ENCODE measurements at places on chromosomes 6 and 20. TPM values are rescaled to one million over a fixed set of nuclear protein-coding genes. Genes with fewer than 3 reads are reported as not detected.

DNA sequence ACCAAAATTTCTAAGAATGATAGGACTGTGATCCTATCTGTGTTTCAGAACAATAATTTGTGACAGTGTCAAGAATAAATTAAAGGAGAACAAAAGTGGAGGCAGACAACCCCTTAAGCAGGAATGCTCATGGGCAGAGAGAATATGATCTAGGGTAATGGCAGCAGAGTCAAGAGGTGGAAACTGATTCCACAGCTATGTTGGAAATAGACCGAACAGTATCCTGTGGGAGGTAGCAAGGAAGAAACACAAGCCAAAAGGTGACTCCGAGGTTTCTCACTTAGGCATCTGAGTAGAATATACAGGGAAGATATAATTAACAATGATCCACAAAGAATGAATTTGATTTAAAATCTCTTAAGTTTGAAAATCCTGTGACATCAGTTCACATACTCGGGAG is 100.5 kb downstream of the NRSN1 start:
- no peak overlapping the region for H3K4me3 ChIP-seq
- no peaks in the 10 kb centered on the region for H3K36me3 ChIP-seq
- peaks cover 23% of the 10 kb centered on the region for H3K27me3 ChIP-seq
- DNase-seq: no peak
- H3K4me1 ChIP-seq: no peaks in the 10 kb centered on the region

DNA sequence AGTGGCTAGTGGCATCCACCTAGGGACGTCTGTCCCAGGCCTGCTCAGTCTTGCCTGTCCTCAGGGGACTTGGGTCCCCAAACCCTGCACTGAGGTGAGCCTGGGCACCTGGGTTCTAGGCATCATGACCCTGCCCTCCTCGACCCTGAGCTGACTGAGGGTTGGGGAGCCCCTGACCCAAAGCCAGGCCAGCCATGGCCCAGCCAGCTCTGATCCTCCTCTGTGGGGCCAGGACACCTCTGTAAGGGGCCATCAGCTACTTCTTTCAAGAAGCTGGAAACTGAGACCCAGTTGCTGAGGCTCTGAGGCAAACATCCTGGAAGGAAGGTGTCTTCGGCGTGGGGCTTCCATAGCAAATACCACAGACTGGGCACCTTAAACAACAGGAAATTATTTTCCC is 329.3 kb downstream of the QKI start:
- no peak overlapping the region for H3K4me3 ChIP-seq
- H3K27me3 ChIP-seq: peaks cover 33% of the 10 kb centered on the region
- H3K4me1 ChIP-seq: no peaks in the 10 kb centered on the region
- no peaks in the 10 kb centered on the region for H3K36me3 ChIP-seq

The FKBP1C gene
- polyA plus RNA-seq: not detected

The NDRG3 gene
- polyA plus RNA-seq: 70.3 TPM

- DNase-seq: no peak
- no peak overlapping the region for H3K27ac ChIP-seq
- no peaks in the 10 kb centered on the region for H3K4me1 ChIP-seq
- peaks cover 10% of the 10 kb centered on the region for H3K27me3 ChIP-seq
- no peaks in the 10 kb centered on the region for H3K36me3 ChIP-seq
- no peak overlapping the region for H3K4me3 ChIP-seq
These were observed 40.8 kb downstream of the DNAH8 start for GRCh38 chr6:38755874-38756273.

DNA sequence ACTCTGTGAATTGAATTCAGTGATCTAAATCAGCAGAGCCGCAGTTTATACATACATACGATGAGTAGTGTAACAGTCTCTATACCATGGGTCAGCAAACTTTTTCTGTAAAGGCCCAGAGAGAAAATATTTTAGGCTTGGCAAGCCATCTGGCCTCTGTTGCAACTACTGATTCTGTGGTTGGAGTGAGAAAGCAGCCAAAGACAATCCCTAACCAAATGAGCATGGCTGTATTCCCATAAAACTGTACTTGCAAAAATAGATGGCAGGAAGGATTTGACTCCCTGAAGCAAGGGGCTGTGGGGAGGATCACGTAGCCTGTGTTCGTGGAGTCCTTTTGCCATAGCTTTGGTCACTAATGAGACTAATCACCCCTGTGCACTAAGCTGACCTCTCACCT is 17.9 kb upstream of the MOCS1 start:
- no peaks in the 10 kb centered on the region for H3K36me3 ChIP-seq
- peaks cover 5% of the 10 kb centered on the region for H3K27me3 ChIP-seq
- DNase-seq: no peak
- H3K4me1 ChIP-seq: no peaks in the 10 kb centered on the region

DNA sequence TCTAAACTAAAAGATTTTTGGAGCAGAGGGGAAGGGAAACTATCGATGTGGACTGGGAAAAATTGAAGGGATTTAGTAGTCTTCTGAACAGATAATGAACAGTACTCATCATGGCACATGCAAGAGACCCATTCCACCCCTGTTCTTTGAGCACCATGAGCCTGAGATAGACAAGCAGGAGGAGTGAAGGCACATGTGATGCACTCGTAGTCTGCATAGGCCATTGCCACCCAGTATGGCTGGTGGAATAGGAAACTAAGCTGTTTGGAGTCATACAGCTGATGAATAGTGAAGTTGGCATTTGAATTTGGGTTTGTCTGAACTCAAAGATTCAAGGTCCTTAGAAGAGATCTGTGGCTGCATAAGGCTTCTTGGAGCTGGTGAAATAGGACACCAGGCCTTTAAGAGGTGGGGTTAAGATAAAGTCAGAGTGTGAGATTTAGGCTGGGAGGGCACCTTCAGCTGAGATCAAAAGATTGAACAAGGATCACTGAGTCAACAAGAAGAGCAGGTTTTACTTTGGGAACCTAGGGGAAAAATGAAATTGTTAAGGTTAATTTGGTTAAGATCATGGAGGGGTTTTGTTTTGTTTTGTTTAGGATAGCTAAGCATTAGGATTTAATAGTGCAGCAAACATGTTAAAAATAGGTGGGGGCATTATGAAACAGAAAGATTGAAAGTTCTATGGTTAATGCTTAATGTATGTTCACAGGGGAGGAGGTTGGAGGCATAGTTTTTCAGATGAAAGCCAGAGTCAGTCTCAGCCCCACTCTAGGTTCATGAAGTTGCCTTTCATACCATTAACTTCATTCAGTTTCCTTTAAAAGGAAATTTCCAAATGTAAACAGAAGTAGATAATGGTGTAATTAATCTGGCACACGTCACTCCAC is 148.8 kb downstream of the ARID1B start:
- peaks cover 19% of the 10 kb centered on the region for H3K36me3 ChIP-seq
- peak overlapping the region; percentile 3 for H3K27ac ChIP-seq
- H3K4me3 ChIP-seq: peak overlapping the region; percentile 0
- no peaks in the 10 kb centered on the region for H3K27me3 ChIP-seq
- DNase-seq: no peak
- H3K4me1 ChIP-seq: peaks cover 77% of the 10 kb centered on the region

- peaks cover 34% of the 10 kb centered on the region for H3K27me3 ChIP-seq
- DNase-seq: no peak
- no peak overlapping the region for H3K27ac ChIP-seq
- H3K36me3 ChIP-seq: peaks cover 5% of the 10 kb centered on the region
These were observed 152.5 kb downstream of the MRPL14 start for GRCh38 chr6:43974643-43975230.
